ENCODE measurements at places on chromosomes 2 and 18. TPM values are rescaled to one million over a fixed set of nuclear protein-coding genes. Genes with fewer than 3 reads are reported as not detected.

PROKR1 gene
- not detected for total RNA-seq

IL1R1 gene
- total RNA-seq = 4.8 TPM

ANKRD30B gene
- total RNA-seq = not detected

BCL2 gene
- 2.6 TPM for total RNA-seq

MRPL44 gene
- total RNA-seq = 45.6 TPM

MRO gene
- total RNA-seq = not detected

PLB1 gene
- 0.64 TPM for total RNA-seq

TTC39C gene
- total RNA-seq = 31.8 TPM

ATP8B1 gene
- 29.2 TPM for total RNA-seq

EPB41L3 gene
- 0.43 TPM for total RNA-seq

C2orf15 gene
- not detected for total RNA-seq

CERKL gene
- 0.72 TPM for total RNA-seq

ATF2 gene
- 26.0 TPM for total RNA-seq

KIAA2012 gene
- total RNA-seq = not detected

GDF7 gene
- under 0.01 TPM for total RNA-seq

SLC5A7 gene
- not detected for total RNA-seq

ALPI gene
- total RNA-seq = not detected

POTEI gene
- not detected for total RNA-seq

CASP10 gene
- 4.9 TPM for total RNA-seq

GRHL1 gene
- total RNA-seq = 14.1 TPM

SERPINB5 gene
- total RNA-seq = 1,115 TPM

CRYGD gene
- not detected for total RNA-seq

SIX2 gene
- total RNA-seq = 5.3 TPM

IL1A gene
- total RNA-seq = 230 TPM

DYNC2LI1 gene
- total RNA-seq = 11.1 TPM

CPLX4 gene
- total RNA-seq = 0.24 TPM

NAT8 gene
- total RNA-seq = not detected

IL37 gene
- not detected for total RNA-seq

ALKAL2 gene
- total RNA-seq = not detected

UCN gene
- total RNA-seq = 0.85 TPM

PIEZO2 gene
- total RNA-seq = 0.48 TPM

C2orf66 gene
- 0.43 TPM for total RNA-seq

GCG gene
- not detected for total RNA-seq

GREB1L gene
- 2.7 TPM for total RNA-seq

FAM237A gene
- total RNA-seq = not detected

EMILIN2 gene
- 1.3 TPM for total RNA-seq

SERPINB4 gene
- total RNA-seq = 10.8 TPM

RTKN gene
- 53.7 TPM for total RNA-seq

PER2 gene
- total RNA-seq = 1.7 TPM

PFN4 gene
- total RNA-seq = 0.21 TPM

BBS5 gene
- 2.1 TPM for total RNA-seq

NRP2 gene
- total RNA-seq = 35.6 TPM

NBAS gene
- 97.0 TPM for total RNA-seq

SUPT7L gene
- 17.1 TPM for total RNA-seq

COLEC12 gene
- total RNA-seq = 0.24 TPM

BZW1 gene
- 845 TPM for total RNA-seq

Measured in tracheal epithelial cell (primary cell).